ENCODE measurements at places on chromosomes 11 and 22. TPM values are rescaled to one million over a fixed set of nuclear protein-coding genes. Genes with fewer than 3 reads are reported as not detected.

DNA sequence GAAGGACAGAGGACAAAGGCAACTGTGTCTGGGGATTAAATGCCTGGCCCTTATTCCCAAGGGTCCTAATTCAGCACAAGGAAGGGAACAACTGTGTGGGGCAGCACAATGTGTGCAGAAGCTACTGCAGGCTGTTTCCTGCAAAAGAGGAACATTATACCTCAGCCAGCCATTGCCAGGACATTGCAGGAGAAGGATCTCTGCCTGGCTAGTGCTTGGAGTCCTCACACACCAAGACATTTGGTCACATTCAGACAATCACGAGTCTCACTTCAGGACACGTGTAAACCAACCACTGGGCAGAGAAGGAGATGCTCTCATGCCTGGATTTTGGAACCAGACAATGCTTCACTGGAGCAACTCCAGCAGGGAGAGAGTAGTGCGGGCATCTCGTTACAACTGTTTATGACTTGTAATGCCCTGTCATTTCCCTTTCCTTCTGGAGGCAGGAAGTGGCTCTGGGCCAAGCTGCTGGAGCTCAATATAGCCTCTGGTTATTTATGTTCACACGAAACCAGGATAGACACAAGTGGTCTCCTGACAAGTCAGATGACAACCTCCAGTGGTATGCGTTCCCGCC, 23.9 kb upstream of the ZC3H12C start:
- H3K4me3 ChIP-seq: no peak overlapping the region
- H3K27me3 ChIP-seq: no peaks in the 10 kb centered on the region
- DNase-seq: peak; percentile 62

- no peak overlapping the region for H3K4me3 ChIP-seq
- H3K36me3 ChIP-seq: no peaks in the 10 kb centered on the region
- no peaks in the 10 kb centered on the region for H3K27me3 ChIP-seq
- peak; percentile 68 for DNase-seq
- peaks cover 31% of the 10 kb centered on the region for H3K4me1 ChIP-seq
These were observed 36.5 kb upstream of the CELSR1 start for GRCh38 chr22:46573781-46574437.

DNA sequence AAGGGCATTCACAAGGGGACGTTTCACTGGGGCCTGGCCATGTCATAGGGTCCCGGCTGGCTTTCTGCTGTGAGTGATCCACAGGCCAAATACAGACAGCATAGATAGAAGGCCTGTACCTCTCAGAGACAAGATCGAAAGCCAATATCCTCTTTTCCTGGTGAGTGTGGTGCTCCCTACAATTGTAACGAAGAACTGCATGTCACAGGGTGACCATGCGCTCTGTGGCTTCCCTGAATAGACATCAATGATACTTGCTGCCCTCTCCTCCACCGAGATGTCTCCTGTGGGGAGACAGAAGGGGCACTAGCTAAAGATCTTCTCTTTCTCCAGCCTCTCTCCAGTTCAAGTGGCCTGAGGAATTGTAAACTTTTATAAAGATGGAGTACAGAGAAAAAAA, 226.1 kb upstream of the POU2AF2 start:
- no peaks in the 10 kb centered on the region for H3K4me1 ChIP-seq
- H3K36me3 ChIP-seq: no peaks in the 10 kb centered on the region
- peak overlapping the region; percentile 70 for H3K27ac ChIP-seq
- no peaks in the 10 kb centered on the region for H3K27me3 ChIP-seq
- no peak for DNase-seq

Gene PIH1D2
- total RNA-seq: 6.4 TPM

Gene SYNGR1
- 13.4 TPM for total RNA-seq

Gene TLCD5
- total RNA-seq: 3.5 TPM

Data from lower lobe of right lung (tissue), 2 donors.